MCF 10A (cell line): ENCODE measurements at places on chromosomes 1 and 21. TPM values are rescaled to one million over a fixed set of nuclear protein-coding genes. Genes with fewer than 3 reads are reported as not detected.
A peak's percentile ranks its signal among the peaks of the same experiment; 100 is the strongest.

DNA sequence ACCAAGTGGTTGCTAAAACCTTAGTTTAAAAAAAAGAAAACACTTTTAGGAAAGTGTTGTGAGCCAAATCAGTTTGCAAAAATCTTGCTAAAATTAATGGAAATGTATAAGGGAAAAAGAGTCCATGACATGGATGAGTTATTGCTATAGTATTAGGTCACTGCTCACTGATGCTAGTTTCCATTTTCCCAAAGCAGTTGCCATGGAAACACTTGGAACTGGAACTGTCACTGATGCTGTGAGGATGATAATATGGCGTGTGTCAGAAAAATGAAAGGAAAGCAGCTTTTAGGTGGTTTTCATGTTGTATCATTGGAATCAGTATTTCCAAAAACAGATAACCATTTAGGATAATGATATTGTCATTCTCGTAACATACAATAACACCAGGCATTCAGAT lies 104.4 kb downstream of the PHTF1 start:
- DNase-seq: no peak

- DNase-seq: no peak
Observed at GRCh38 chr21:42980312-42981213, 6.2 kb downstream of the PKNOX1 start.

- no peak for DNase-seq
Observed at GRCh38 chr1:205472737-205473441, 17.0 kb upstream of the BLACAT1 start.

GRCh38 chr1:201084295-201084694 lies 27.9 kb downstream of the CACNA1S start:
- DNase-seq: no peak

- no peak for DNase-seq
Observed at GRCh38 chr1:179529482-179530195, 46.1 kb downstream of the NPHS2 start.

GRCh38 chr21:34603002-34603709 lies 11.8 kb downstream of the RCAN1 start:
- DNase-seq: peak; percentile 68

- DNase-seq: no peak
Observed at GRCh38 chr21:28280611-28281010, 712.1 kb downstream of the LTN1 start.

GRCh38 chr1:59025201-59025600 lies 241.4 kb upstream of the JUN start:
- DNase-seq: no peak

DNA sequence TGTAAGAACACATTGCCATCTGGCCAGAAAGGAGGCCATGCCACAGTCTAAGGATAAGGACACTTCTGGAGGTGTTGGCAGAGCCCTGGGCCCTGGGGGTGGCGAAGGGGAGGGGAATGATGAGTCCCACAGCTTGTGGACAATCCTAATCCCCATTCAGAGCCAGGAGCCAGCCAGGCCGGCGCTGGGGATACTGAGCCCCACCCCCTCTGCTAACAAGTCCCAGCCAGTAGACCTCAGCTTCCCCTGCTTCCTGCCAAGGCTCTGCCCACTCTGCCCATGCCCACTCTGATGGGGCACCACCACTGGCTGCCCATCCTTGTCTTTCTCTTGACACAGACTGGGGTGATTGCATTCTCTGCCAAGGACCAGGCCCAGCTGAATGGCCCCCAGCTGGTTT lies 71.9 kb downstream of the NAV1 start:
- DNase-seq: no peak

GRCh38 chr1:221727146-221728036 lies 14.5 kb downstream of the DUSP10 start:
- DNase-seq: no peak

DNA sequence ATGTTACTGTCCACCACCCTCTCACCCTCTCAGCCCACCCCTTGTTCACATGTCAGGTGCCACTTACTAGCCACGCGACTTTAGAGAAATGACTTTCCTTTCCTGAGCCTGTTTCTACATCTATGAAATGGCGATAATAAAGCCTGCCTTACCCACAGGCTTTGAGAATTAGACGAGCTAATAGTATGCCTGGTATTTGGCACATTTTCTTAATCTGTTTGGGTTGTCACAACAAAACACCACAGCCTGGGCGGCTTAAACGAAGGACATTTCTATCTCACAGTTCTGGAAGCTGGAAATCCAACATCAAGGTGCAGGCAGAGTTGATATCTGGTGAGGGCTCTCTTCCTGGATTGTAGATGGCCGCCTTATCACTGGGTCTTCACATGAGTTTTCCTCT lies 273.9 kb upstream of the FMN2 start:
- DNase-seq: no peak

GRCh38 chr1:17290553-17290952 lies 17.4 kb upstream of the PADI4 start:
- DNase-seq: no peak

GRCh38 chr1:201712387-201713085 lies 116.4 kb upstream of the IPO9 start:
- DNase-seq: no peak

- peak; percentile 86 for DNase-seq
Observed at GRCh38 chr1:21855257-21856096, 43.4 kb downstream of the LDLRAD2 start.

GRCh38 chr1:9892563-9893528 lies 17.2 kb downstream of the CTNNBIP1 start:
- peak; percentile 88 for DNase-seq

DNA sequence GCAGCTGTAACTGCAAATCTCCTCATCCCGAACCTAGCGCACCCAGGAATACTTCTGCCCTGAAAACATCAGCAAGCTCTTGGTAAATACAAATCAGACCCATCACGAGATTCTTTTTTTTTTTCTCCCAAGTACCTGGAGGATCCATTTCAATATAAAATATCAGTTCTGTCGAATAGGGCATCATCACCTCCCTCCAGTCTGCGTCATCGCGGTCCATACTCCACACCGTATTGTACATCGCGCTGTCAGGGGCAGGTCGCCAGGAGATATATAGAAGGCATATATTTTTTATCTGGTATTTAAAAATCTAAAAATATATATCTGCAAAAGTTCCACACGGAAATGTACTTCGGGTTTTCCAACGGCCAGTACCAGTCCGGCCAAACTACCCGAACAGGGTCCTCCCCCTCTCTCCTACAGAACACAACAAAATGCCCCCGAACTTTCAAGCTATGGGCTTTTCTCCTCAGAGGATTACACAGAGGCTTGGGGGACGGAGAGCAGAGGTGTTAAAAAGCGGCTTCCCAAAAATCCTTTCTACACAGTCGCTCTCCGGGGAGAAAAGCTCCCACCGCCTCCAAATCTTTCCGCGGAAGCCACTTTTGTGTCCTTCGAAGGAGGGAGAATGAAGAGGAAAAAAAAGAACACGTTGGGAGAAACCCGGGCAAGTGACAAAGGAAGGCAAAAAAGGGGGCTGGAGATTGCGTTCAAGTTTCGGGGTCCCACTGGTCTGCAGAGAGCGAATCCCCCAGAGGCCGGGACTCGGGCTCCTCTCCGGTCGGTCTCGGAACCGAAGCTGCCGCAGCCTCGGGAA lies 509 bp downstream of the PIK3R3 start:
- DNase-seq: peak; percentile 48

DNA sequence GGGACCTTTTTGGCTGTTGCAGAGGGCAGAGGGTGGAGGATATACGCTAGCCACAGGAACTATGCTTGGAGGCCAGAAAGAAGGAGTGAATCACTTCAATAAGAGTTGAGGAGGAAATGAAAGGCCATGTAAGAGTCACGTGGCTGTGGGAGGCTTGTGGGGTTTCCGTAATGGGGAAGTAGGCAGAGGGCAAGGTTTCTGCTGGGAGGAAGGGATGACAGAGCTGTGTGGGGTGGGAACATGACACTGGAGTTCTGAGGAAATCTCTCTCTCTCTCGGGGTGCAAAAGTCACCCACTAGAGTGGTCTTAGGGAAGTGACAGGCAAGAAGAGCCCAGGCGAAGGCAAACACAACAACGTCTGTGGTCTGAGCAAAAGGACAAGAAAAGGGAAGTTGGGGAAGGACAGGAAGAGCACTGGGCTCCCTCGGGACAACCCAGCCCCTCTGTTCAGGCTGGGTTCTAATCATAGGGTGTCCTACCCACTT lies 3.9 kb upstream of the CD1C start:
- peak; percentile 21 for DNase-seq

DNA sequence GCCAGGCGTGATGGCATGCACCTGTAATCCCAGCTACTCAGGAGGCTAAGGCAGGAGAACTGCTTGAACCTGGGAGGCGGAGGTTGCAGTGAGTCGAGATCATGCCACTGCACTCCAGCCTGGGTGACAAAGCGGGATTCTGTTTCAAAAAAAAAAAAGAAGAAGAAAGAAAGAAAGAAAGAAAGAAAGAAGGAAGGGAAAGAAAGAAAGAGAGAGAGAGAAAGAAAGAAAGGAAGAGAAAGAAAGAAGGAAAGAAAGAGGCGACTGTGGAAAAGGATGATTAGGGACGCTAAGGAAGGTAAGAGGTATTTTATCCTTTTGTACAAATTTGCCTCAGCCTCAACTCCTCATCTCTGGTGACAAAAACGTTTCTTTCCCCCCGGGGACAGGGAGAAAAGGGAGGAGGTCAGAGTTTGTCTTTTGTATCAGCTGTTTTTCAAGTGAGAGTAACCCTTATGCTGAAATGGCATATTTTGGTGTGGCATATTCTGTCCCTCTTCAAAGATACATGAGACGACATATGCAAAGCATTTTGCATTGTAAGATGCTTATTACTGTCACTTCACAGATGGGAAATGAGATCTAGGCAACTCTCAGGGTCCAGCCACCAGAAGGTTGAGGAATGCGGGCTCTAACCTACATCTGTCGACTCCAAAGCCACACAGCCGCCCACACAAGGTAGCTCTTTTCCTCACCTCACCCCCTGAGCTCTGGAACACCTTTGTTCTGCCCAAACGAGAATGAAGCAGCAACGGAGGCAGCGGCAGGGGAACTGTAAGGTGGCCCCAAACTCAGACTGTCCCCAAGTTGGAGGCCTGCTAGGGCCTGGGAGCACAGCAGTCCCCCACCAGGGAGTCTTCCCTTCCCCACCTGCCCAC lies 38.0 kb downstream of the NUAK2 start:
- no peak for DNase-seq

DNA sequence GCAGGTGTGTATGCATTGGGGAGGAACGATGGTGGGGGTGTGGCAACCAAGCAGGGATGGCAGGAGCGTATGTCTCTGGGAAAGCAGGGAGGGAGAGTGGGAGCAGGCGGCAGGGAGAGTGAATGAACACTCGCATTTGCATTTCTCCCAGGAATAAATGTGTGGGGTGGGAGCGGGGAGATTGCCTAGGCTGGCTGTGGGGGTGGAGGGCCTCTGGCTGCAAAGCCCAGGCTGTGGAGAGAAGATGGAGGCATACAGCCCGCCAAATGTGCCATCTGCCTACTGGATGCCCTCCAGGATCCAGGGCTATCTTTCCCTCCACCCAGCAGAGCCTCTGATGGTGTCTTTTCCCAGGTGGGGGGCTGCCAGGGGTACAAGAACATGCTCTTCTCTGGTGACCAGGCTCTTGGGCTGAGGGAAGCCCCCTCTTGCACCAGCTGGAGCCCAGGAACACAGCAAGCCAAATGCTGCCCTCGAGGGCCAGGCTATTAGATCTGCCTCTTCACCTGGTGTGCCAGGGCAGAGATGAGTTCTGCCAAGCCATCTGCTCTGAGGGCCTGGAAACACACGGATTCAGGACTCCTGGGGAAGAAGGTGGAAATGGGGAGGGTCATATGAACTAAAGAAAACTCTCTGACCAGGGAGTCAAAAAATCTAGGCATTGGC lies 1.7 kb upstream of the OPTC start:
- no peak for DNase-seq

The ESRRG gene
- total RNA-seq: 0.44 TPM in 1 of 2 replicates, not detected in the other

GRCh38 chr1:236524895-236525184 lies 1.1 kb downstream of the LGALS8 start:
- DNase-seq: no peak

The VCAM1 gene
- not detected in 2 replicates for total RNA-seq

The ZSCAN20 gene
- 5.1 and 8.2 TPM in 2 replicates for total RNA-seq

- DNase-seq: peak; percentile 58
Observed at GRCh38 chr1:67833602-67833940, 304 bp upstream of the GNG12 start.

The ACAP3 gene
- total RNA-seq: 31.5 and 33.5 TPM in 2 replicates

DNA sequence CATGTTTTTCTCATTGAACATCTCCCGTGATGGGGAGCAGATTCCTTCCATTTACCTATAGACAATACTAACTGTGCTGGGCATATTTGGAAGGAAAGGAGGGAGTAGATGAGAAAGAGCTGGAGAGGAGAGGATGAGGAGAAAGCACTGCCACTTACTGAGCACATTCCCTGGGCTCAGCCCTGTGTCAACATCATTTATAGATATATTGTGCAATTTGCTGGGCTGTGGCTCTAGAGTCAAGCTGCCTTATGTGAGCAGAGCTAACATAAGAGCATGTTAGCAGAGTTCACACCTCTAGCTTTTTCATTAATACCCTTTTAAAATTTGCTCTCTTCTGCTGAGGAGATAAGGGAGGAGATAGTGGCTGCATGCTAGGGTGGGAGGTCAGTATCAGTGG lies 22.3 kb upstream of the CD53 start:
- no peak for DNase-seq

DNA sequence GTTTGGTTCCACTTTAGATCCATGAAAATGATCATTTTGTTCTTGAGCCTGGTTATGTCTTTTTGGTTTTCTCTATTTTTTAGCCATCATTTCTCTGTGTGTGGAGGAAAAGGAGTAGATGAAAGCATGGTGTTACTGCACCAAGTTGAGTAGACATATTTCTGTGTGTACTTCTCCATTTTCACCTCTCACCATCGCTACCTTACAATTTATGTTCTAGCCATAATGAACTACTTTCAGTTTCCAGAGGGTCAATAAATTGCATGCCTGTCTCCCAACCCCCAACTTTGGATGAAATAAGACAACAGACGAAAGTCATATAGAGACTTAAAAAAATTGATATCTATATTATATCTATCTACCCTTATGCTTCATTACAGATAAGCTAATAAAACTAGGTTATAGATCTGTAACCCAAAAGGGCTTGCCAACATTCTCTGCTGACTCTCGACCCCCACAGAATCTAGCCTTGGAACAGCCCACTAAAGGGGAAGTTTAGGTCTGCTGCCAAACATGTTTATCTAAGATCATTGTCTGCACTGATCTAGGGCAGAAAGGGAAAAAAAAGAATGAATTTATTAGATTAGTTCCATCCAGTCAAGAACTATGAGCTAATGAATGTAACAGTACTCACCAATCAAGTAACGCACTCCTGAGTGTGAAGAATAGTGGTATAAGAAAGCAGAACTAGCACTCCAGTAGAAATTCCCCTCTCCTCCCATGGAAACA lies 7.5 kb upstream of the MAN1A2 start:
- no peak for DNase-seq

- DNase-seq: no peak
Observed at GRCh38 chr21:17494051-17494450, 18.8 kb upstream of the CXADR start.

The FALEC gene
- total RNA-seq: not detected in 2 replicates

The NBPF10 gene
- total RNA-seq: 6.9 and 7.6 TPM in 2 replicates

- DNase-seq: no peak
Observed at GRCh38 chr1:66494482-66494881, 39.5 kb upstream of the SGIP1 start.

The COL9A2 gene
- not detected in 2 replicates for total RNA-seq

DNA sequence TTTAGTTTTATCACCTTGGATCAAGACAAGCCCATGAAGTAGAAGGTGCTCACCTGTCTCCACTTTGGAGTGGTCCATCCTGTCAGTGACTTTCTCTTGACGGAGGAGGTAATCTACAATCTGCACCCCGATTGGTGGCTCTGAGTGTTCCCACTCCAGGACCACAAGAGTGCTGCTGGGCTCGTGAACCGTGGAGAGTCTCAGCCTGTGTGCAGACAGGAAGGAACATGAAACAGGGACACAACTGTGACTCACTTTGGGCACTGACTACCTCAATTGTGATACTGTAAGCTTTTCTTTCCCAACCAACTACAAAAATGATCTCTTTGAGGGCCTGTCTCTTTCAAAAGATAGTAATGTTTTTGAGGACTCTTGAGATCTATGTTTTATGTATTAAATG lies 280.2 kb downstream of the ASTN1 start:
- DNase-seq: no peak
